ENCODE measurements at places on chromosomes 7 and 10. TPM values are rescaled to one million over a fixed set of nuclear protein-coding genes. Genes with fewer than 3 reads are reported as not detected.

The CDHR3 gene
- total RNA-seq = 0.62 TPM

The PLAU gene
- 15.3 TPM for total RNA-seq

The OIT3 gene
- 0.32 TPM for total RNA-seq

The TMEM236 gene
- total RNA-seq = 0.54 TPM

The SEMA4G gene
- 1.0 TPM for total RNA-seq

The MMRN2 gene
- total RNA-seq = 28.0 TPM

The MRLN gene
- not detected for total RNA-seq

The MET gene
- 9.2 TPM for total RNA-seq

The MARVELD1 gene
- total RNA-seq = 8.6 TPM

The RAMP3 gene
- total RNA-seq = 52.5 TPM

The CPA4 gene
- total RNA-seq = 0.16 TPM

The CRPPA gene
- total RNA-seq = 7.3 TPM

DNA sequence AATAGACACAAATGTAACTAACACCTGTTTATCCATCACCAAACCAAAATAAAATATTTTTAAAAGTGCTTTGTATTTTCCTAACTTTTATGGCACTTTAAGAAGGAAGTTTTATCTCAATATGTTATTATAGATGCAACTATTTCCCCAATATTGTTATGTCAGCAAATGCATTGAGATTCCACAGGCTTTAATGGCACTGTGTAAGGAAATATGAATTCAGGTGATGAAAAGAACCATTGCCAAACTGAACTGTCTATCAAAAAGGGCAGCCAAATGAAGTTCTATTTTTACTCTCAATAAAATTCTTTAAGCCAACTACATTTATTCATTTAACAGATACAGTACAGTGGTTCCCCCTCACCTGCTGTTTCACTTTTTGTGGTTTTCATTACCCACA lies 67.2 kb upstream of the OIT3 start:
- DNase-seq = no peak

DNA sequence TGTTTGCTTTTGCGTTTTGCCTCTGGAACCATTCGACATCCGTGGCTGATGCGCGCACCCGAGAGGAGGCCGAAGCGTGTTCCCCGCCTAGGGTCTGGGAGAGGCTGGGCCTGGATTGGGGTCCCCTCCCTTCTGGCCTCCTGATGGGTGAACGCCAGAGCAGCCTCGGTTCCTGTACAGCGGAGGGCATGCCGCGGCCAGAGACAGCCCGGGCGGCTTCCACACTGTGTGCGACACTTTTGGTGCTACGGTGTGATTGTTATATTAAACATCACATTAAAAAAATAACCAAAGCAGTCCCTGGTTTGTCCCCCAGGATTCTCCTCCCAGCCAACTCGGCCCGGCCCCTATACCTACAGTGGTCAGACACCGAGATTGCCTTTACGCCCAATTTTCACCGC lies 3.7 kb upstream of the HOXA7 start:
- peak; percentile 54 for DNase-seq

GRCh38 chr7:33946094-33946699 lies 40.9 kb downstream of the BMPER start:
- DNase-seq = no peak

DNA sequence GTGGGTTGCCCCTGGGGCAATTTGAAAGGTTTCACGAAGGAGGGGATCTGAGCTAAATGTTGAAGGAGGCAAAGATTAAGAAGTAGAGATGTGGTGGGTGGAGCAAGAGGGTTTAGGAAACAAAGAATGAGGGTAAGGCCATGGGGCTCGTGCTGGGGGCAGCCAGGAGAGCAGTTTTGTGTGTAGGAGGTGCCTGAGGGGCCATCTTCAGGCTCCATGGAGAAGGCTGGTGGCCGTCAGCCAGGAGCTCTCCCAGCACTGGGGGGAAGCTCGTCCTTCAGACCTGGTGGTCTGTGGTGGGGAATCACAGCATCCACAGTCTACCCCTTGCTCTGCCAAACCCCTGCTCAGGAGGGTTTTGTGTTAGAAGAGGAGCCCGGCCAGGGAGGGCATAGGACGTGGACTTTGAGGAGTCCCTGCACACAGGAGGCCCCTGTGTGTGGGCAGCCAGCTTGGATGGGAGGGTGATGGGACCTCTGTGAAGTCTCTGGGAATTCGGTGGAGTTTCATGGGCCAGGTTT lies 11.8 kb upstream of the CXCL12 start:
- DNase-seq = peak; percentile 53

DNA sequence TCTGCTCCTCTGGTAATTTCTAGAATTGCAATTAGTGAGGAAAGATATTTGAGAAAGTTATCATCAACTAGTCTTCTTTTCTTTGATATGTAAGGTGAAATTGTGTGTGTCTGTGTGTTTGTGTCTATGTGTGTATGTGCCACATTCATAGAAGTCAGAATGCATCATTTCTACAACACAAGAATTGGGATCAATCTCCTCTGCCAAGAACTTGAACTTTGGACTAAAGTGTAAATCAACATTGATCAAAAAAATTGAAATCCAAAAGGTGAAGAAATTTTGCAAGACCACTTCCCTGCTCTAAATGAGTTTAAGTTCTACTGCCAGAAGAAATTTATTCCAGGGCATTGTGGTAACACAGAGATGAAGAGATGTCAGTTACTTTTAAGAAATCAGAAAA lies 1072.8 kb downstream of the GRM8 start:
- DNase-seq = no peak

DNA sequence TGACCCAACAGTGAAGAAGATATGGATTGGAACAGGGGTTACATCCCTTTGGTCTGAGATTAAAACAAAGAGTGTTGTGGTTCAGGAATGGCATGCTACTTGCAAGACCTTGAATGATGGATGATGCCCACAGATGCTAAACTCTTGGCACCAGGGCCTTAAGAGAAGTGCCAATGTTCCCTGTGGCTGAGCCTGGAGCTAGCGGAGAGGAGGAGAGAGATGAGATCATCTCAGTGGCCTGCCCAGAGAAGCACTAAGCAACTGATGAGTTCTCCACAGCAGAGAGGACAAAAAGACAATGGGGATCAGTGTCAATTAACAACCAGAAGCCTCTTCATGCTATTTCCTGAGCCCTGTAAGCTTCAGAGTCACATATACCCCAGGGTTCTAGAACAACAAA lies 97.8 kb downstream of the ELAPOR2 start:
- no peak for DNase-seq

DNA sequence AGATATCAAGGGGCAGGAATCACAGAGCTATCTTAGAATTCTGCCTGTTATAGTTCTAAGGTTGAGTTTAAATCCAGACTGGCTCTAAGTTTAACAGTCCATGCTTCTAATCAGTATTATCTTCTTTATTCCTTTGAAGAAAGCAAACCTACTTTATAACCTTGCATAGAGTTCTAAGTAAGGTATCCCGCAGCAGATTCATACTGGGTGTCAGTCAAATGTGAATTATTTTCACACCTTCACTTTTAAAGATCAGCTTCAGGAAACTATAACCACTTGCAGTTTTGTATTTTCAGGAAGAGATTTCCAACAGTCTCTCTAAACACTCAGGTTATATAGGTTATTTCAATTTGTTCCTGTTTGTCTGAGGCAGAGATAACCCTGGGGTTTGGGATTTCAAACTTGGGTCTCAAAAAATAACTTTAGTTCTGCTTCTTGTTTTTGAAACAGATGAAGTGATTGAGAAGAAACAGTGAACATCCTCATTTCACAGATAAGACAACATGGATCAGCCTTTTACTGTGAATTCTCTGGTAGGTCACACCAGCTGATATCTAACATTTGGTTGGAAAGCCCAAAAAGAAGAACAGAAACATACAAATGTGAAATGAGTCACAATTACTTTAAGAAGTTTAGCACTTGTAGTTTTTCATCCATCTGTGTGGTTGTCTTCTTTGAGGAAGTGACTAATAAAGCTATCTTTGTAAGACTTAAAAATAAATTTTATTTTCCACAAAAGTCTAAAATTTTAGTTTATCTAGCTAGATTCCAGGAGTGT lies 21.4 kb downstream of the STAMBPL1 start:
- DNase-seq = no peak

DNA sequence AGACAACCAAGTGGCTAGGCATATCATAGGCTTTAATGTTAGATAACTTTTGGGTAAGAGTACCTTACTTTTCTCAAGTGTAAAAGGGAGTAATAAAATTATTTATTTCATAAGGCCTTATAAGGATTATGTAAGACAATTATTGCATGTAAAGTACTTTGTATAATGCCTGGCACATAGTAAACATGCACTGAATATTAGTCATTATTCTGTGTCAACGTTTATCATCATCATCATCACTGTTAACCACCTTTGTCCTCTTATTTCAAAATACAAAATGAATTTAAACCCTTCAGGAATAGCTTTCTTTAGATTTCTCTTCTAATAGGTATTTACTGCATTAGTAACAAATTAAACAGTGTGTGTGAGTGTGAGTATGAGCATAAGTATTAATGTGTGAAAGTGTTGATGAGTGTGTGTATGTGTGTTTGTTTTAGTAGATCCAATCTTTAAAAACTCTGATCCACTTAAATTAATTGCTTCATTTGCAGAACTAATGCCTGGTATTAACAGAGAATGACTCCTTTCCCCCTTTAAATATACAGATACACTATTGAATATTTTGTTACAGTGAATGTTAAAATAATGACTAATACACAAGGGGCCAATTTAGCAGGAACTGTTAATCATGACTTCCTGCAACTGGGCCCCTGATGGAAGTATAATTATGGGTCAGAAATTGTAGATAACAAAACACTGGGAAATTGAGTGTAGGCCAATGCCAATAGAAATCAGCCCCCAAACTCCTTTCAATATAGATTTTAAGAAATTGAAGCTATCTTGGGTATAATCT lies 213.3 kb upstream of the FZD8 start:
- no peak for DNase-seq

GRCh38 chr10:49613165-49613881 lies 514 bp upstream of the CHAT start:
- DNase-seq = peak; percentile 20

DNA sequence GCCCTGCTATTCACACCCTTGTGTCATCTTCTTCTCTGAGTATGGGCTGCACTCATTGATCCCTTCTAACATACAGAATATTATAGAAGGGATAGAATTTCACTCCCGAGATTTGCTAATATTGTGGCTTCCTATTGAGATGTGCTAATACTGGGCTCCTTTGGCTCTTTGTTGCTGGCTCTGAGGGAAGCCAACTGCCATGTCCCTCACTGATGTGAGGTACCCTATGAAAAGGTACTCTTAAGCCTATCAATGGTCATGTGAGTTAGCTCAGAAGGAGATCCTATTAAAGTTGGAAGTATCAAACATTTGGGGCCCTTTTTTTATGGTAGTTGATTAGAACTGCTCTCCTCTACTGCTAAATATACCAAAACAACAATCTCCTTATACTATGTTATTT lies 665.2 kb upstream of the ZWINT start:
- no peak for DNase-seq

- no peak for DNase-seq
Observed at GRCh38 chr7:40057292-40057691, 77.1 kb downstream of the MPLKIP start.

GRCh38 chr10:92111336-92111939 lies 179.4 kb downstream of the CPEB3 start:
- DNase-seq = no peak

DNA sequence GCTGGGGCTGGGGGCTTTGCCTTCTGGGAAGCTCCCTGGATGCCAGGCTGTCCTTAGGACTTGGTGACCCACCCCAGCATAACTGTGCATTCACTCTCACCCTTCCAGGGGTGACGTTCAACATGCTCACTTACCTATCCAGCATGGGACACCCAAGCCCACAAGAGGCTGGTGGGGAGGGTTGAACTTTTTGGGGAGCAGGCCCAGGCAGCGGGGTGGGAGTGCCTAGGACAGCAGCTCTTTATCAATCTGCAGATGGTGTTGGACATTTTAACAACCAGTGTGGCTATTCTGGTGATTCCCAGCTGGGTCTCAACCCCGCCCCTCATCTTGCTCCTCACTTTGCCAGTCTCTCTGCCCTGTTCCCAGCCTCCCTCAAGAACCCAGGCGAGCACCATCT lies 86.4 kb downstream of the CDH23 start:
- DNase-seq = no peak

GRCh38 chr10:61628151-61628874 lies 34.4 kb upstream of the CABCOCO1 start:
- no peak for DNase-seq

DNA sequence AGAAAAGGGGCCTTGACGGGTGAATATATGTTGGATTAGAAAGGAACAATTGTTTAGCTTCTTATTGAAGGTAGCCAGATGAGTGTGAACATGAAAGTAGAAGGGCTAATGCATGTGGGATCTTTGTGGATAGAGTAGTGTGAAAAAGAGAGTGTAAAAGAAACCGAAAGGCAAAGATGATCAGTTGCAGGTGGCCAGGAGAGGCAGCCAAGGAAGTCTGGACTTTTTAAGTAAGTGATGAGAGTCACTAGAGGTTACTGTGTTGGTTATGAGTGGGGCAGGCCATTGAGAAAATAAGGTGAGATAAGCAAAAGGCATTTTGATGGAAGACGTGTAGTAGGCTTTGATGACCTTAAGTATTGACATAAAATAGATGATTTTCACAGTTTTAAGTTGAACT lies 64.7 kb upstream of the ETV1 start:
- DNase-seq = no peak

- DNase-seq = no peak
Observed at GRCh38 chr10:89252225-89252585, 630 bp upstream of the LIPA start.

DNA sequence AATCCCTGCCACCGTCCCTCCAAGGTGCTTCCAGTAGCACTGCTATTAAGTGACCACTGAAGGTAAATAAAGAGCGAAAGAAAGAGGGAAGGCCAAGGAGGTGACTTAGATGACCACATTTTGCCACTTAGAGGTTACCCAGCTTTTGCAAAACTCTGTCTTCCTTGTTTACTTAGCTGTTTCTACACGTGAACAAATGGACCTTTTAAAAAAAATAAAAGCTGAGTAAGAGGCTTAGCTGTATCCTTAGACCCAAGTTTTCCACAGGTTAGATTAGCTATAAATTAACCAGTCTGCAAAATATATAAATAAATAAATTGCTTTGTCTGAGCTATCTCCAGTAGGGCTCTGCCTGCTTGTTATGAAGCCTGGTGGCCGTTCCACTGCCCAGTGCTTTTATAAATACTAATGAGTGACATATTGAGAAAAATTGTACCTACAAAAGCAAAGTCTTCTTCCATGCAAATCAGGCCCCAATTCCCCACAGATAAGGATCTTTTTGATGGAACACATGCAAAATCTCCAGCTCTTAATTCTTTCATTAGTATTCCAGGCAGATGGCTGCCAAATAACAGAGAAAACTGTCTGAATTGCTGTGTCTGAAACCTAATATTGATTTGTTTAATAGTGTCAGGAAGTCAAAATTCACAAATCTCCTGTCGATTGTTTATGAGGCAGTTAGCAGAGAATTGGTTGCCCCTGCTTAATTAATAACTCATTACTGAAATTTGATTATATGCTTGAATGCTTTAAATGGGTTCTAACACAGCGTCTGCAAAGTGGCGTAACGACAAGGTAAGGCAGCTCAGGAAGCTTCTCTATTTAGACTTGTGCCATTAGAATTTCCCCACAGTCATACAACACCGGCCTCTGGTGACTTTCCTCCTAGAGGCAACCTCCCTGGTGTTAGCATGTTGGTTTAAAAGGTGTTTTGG lies 176.7 kb downstream of the EMX2 start:
- no peak for DNase-seq
